ENCODE measurements at places on chromosomes 1 and 21.
A peak's percentile ranks its signal among the peaks of the same experiment; 100 is the strongest.

DNA sequence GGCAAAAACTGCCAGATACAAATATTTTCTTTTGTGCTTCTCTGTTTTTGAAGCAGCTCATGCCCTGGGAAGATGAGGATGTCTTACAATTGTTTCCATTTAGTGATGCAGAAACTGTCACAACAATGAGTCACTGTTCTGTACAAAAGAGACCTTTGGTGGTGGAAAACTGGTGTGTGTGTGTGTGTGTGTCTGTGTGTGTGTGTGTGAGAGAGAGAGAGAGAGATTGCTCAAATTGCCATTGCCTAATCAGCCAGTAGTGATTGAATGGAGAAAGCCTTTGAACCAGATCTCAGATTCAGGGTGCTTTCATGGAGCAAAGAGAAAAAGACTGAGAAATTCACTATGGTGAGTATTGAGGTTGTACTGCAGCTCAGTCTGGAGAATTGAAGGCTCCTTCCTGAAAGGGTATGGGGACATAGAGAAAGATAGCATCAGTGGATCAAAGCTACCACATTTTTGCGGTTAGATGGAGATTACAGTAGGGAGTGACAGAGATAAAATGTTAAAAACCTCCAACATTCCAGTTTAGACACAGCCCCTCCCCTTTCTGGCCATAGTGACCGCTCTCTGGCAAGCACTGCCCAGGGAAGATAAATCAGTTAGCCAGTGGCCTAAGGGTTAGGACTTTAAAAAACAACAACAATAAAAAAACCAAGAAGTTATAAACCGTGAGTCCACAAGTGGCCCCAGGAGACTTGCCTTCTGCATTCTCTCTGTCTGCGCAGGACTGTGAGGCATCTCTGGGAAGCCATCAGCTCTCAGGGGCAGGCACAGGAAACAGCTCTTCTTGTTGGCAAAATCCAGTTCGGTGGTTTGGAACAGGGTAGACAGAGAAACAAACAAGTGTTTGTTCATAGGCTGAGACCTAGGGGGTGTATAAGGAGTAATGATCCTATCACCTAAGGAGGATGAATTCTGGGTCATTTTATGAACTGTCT, 406.5 kb downstream of the DUSP10 start:
- DNase-seq = no peak

- no peak for DNase-seq
Measured at GRCh38 chr21:37372951-37373350, 6.4 kb downstream of the DYRK1A start.

GRCh38 chr21:28754127-28754611, 238.5 kb downstream of the LTN1 start:
- DNase-seq = no peak

- DNase-seq = no peak
Measured at GRCh38 chr1:37018510-37018909, 15.8 kb downstream of the GRIK3 start.

DNA sequence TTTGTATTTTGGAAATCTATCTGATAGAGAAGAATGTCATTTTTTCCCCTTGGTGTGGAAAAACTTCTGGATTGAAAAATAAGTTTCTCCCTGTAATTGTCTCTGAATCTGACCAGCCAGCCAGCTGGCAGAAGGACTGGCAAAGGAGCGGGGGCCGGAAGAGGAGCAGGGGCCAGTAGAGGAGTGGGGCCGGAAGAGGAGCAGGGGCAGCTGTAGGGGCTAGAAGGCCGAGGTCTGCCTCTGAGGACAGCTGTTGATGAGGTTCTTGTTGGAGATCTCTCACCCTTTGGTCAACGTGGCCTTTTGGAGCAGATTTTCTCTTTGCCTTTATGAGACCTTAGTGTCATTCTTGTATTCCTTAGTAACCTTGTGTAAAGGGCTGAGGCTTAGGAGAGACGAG, 121.8 kb downstream of the GALNT2 start:
- DNase-seq = no peak

GRCh38 chr1:113153116-113153803, 80.3 kb downstream of the LRIG2 start:
- peak; percentile 52 for DNase-seq

GRCh38 chr1:205074084-205074483, 10.2 kb downstream of the TMEM81 start:
- no peak for DNase-seq

DNA sequence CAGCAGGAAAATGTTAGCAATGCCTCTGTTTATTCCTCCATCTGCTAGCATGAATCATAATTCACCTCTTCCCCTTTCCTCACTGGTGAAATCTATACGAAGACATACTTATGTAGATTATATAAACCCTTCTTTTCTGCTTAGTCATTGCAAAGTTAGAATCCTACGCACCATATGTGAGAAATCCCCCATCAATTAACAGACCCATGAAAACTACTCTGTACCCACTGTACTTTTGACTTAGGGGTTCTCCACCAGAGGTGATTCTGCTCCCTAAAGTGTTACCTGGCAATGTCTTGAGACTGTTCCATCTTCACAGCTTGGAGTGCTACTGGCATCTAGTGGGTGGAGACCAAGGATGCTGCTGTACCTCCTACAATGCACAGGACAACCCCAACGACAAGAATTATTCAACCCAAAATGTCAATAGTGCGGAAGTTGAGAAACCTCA, 49.6 kb upstream of the KCTD3 start:
- DNase-seq = peak; percentile 25

DNA sequence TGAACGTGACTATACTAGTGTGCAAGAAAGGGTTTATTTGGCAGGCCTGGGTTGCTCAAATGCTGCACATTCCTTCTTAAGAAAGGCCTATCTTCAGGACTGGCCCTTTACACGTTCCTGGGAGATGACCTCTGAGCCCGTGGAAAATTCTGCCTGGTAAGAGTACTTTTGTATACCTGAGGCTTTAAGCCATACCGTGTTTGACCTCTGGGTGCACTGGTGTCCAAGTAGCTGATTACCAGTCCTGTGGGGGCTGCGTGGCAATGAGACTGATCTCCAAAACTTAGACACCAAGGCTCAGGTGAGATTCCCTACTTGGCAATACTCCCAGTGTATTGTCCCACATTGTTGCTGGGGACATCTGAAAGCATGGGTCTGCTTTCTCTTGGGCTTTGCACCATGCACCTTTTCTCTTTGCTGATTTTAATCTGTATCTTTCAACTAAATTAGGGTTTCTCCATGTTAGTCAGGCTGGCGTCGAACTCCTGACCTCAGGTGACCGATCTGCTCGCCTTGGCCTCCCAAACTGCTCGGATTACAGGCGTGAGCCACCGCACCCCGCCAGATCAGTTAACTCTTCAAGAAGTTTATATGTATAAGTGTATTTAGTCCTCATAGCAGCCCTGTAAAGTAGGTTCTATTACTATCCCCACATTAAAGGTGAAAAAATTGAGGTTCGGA, 44.5 kb downstream of the TRIM33 start:
- DNase-seq = no peak

DNA sequence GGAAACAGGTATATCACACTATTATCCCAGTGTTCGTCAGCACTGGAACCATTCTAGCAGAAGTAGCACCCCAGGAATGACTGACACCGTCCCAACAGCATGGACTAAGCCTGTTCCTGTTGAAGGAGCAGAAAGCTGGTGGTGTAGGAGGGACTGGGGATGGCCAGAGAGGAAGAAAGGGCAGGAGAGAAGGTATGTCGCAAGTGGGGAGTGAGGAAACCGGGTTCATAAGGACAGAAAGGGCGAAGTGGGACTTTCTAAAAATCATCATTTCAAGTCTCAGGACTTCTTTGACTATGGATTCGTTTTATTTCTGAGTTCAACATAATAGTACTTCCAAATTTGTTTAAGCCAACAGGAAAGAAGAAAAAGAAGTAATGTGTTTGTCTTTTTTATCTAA, 19.7 kb upstream of the MX1 start:
- DNase-seq = no peak

- DNase-seq = no peak
Measured at GRCh38 chr1:187157115-187157514, 328.4 kb downstream of the PLA2G4A start.

GRCh38 chr1:231855926-231856325, 229.3 kb downstream of the DISC1 start:
- DNase-seq = no peak

DNA sequence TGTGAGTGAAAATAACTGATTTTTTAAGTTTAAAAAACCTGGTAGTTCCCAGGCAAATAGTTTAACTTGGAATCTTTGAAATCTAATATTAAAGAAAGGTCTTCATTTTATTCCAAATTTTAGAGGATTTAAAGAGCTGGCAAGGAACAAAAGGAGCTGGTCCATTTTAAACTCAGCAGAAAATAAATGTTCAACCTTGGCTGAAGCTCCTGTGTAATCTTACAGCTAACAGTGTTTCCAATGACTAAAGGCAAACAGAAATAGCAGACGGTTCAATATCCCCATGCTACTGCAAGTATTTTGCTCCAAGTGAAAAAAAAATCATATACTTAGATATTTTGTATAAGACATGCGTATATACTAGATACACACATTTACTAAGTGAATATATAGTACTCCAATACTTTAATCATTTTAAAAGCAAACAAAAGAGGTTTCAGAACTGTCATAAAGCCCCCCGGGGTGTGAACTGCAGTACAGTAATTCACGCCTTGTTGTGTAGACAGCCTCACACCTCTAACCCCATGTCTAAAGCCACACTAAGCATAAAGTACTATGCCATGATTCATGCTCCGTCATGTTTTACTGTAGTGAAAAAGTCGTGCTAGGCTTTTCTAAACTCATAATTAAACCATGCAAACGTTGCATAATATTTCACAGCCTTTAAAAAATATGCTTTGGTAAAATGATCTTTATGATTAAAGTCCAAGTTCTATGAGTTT, 132.2 kb downstream of the CLIC6 start:
- DNase-seq = peak; percentile 50

GRCh38 chr1:247431643-247432042, 15.7 kb downstream of the NLRP3 start:
- no peak for DNase-seq

DNA sequence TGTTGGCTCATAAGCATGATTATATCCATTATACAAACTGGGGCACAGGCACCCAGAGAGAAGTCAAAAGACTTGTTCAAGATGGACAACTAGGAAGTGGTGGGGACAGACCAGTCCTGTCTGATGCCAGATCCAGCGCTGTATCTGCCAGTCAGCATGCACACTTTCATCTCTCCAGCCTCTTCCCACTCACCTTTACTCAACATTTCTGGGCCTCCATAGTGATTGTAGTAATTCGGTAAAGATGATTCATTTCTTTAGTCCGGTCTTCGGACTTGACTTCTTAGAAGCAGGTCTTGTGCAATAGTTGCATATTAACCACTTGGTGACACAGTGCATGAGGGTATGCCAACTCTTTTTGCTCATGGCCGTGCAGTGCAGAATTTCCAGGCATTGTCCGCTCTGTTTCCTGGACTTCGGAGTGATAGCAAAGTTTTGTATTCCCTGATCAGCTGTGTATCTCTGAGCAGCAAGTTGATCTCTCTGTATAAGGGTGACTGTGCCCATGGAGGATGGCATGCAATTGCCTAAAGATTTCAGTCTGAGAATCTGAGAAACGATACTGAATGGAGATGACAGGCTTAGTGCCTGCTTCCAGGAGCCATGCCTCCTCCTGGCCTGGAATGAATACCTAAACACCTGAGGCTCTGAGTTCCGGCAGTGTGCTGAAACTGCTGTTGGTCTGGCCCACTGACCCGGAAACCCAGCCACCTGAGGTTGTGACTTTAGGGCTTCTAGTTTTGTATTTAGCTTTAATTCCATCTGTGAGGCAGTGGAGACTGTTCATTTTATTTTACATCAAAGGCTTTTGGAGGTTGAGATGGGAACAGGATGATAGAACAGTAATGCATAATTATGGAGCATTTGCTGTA, 39.0 kb downstream of the GALNT2 start:
- peak; percentile 75 for DNase-seq

- no peak for DNase-seq
Measured at GRCh38 chr1:38005195-38006007, at the start of gene FHL3. Gene FHL3 (minus strand): TSS chr1:38005514. CDS start chr1:37999412, 6,102 bp downstream.

- no peak for DNase-seq
Measured at GRCh38 chr1:201357636-201358348, 19.7 kb downstream of the TNNT2 start.

- DNase-seq = no peak
Measured at GRCh38 chr1:15288173-15288926, 41.3 kb downstream of the FHAD1 start.
